MG63 (cell line): ENCODE measurements at places on chromosomes 1 and 21. TPM values are rescaled to one million over a fixed set of nuclear protein-coding genes. Genes with fewer than 3 reads are reported as not detected.
A peak's percentile ranks its signal among the peaks of the same experiment; 100 is the strongest.

GRCh38 chr1:215192306-215192705 lies 109.8 kb downstream of the KCNK2 start:
- DNase-seq: no peak

GRCh38 chr1:23202263-23202749 lies 15.0 kb downstream of the HTR1D start:
- DNase-seq: no peak

DNA sequence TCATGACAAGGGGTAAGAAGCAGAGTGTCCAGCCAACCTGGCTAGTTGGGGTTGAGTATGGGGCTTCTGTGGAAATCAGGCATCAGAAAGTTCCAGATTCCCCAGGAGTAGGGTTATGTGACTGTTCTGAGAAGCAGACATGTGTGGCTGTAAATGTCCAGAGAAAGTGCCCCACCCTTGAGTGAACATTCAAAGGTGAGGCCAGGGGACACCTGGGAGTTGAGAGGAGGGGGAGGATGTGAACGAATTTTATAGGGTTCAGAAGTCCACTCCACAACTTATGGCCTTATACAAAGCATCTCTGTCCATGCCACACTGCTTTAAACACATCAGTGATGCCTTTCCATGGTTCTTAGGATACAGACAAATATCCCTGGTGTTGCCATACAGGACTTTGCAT lies 133.3 kb downstream of the IGSF21 start:
- DNase-seq: no peak

- no peak for DNase-seq
Observed at GRCh38 chr21:40796464-40796863, 50.5 kb downstream of the DSCAM start.

DNA sequence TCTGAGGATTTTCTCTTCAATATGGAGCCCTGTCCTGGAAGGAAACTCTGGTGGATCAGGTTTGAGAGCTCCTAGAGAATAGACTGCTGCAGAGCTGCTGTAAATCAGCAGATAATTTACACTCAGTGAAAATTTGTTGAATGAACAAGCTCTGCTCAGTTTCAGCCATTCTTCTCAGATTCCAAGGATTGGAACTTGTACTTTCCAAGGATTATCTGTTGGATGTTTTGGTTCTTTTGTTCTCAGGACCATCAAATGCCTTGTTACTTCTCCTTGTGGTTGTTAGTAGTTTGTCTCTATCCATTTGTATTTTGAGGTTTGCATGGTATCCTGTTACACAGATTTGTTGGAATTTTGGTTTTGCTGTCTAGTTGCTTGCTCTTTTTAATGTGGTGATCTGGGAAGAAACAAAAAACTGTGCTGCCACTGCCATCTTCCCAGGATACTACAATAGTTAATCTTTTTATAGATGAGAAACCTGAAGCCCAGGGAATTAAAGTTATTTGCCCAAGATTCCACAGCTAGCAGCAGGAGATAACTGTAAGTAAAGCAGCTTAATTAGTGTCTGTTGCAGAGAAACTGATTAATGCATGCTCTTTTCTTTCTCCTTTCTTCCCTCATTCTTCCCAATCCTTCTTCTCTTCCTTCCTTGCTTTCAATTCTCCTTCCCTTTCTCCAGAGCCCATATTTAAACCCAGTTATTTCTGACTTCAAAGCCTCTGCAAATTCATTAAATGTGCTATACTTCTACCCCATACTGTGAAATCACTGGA lies 21.7 kb upstream of the KIFAP3 start:
- DNase-seq: no peak

DNA sequence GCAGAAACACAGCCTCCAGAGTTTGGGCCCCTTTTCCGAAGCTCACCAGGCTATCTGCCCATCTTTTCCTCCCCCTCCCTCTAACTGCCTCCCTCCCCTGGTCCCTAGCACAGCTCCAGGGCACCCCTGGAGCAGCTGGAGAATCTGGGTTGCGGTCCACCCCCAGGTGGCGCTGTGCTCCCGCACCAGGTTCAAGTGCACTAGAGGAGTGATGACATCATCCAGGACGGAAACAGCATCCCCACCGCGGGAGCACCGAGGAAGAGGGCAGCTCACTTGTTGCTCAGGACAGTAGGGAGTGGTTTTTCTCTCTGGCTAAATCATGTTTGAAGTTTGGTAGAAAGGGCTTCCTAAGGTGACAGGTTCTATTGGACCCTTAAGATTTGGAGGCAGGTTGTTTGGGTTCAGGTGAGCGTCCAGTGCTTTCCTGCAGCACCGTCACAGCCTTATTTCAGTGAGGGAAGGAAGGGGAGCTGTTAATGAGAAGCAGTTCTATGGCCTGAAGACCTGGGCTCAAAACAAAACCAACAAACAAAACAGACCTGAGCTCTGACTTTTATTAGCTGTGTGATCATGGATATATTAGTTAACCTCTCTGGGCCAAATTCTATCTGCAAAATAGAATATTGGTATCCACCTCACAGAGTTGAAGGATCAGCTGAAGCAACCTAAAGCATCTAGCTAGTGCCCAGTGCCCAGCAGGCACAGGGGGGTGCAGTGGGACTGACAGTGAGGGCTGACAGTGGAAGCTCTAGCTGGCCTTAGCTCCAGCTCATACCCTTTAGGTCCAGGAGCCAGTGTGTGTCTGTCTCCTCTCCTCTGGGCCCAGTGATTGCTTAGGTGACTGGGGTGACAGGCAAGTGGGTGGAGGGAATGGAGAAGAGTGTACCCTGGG lies 7.5 kb downstream of the SHISA4 start:
- peak; percentile 91 for DNase-seq

GRCh38 chr21:42833859-42834725 lies 45.2 kb downstream of the WDR4 start:
- DNase-seq: no peak

Gene LCE2C
- total RNA-seq: not detected in 2 replicates

Gene TCEANC2
- 3.0 and 3.7 TPM in 2 replicates for total RNA-seq

Gene ZNF697
- total RNA-seq: 0.22 and 0.23 TPM in 2 replicates

GRCh38 chr1:235327559-235328270 lies at the start of gene ARID4B:
ARID4B (minus strand) TSS chr1:235328179; CDS start chr1:235326919, 1,260 bp downstream.
- DNase-seq: no peak

- DNase-seq: no peak
Observed at GRCh38 chr1:178493301-178493741, 3.4 kb downstream of the CLEC20A start.

Gene LYST
- 7.0 and 7.8 TPM in 2 replicates for total RNA-seq

DNA sequence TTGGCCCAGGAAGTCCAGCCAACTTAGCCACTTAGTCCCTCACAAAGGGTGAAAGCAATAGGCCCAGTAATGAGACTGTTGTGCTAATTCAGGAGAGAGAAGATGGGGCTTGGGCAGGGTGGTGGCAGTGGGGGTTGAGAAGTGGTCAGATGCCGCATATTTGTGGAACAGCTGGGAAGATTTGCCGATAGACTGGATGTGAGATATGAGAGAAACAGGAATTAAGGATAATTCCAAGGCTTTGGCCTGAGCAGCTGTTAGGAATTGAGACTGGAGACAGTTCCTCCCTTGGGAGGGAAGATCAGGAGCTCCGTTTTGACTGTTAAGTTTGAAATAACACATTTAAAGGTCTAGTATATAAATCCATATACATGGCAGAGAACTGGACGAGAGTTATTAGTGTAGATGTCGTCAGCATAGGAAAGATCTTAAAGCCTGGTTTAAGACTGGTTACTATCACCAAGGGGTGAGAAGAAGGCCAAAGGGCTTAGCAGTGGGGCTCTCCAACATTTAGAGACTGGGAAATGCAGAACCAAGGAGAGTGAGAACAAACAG lies 323.7 kb upstream of the FAM78B start:
- no peak for DNase-seq

Gene WNT4
- not detected in 2 replicates for total RNA-seq

Gene HTR1D
- 0.20 TPM in 1 of 2 replicates, not detected in the other for total RNA-seq

DNA sequence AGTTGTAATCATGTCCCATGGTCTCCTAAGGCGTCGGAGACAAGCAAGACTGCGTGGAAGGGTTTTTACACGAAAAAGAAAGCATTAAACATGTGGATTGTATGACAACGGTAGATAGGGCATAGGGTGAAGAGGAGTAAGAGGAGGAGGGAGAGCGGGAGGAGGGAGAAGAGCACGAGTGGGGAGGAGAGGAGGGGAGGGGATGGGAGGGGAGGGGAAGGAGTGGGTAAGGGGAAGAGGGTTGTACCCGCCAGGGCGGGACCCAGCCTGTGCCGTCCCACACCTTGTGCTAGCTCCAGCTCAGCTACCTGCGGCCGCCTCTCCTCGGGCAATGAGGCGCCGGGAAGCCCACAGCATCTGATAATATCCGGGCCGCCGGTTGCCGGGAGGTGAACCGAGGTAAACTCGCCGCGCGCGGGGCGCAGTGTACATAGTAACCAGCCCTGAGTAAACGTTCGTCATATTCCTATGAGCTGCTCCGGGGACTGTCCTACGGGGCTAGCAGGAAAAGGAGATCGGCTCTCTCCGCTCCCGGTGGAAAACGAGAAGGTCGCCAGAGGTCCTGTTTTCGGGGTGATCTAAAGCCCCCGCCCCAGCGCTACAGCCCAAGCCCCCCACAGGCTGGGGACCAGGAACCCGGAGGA lies 449 bp upstream of the RCAN3 start:
- DNase-seq: peak; percentile 63

DNA sequence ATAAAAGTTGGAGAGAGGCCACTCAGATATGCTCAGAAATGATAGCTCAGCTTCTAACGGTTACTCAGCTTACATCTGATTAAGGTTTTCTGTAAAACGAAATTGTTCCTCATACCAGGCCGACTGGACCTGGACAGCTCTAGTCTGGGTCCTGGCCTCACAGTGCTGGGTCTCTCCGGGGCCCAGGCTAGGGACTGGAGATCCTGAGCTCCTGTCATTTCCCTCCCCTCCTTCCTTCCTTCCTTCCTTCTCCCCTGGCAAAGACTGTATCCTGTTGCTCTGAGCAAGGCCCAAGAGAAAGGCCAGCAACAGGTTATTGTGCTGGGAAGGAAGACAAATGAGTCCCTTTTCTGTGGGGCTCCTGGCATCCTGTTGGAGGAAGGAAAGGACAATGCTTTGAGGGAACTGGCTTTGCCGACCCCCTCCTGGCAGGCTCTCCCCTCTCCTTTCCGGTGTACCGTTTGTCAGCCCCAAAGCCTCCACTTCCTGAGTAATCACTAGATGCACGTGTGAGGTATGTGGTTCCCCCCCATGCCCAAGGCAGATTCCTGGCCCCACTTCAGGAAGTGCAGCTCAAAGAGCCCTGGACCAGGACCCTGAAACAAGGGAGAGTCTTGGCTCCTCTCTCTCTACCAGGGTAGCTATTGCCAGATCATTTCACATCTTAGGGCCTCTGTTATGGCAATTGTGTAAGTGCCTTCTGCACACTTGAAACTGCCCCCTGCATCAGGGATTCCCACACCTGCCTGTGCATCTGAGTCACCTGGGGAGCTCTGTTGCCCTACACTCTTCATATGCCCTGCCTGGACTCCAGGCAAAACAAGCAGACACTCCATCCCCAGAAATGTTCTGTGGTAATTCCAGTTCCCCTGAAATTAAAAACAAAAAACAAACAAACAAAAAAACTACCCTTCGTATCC lies 212.7 kb upstream of the FGGY start:
- peak; percentile 69 for DNase-seq

Gene AQP10
- total RNA-seq: not detected in 2 replicates

DNA sequence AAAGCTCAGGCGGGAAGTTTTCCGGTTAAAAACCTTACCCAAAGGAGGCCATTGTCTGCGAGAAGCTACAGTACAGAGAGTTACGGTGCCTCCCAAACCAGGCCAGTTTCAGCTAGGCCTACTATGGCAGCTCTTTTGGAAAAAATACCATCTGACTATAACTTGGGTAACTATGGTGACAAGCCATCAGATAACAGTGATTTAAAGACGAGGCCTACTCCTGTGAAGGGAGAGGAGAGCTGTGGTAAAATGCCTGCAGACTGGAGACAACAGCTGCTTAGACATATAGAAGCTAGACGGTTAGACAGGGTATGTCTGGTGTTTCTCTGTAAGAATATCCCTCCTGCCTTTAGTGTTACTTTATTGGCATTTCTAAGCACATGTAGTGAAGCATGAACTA lies 165.9 kb downstream of the LRRC40 start:
- DNase-seq: no peak

- no peak for DNase-seq
Observed at GRCh38 chr1:31772669-31773248, 8.6 kb upstream of the ADGRB2 start.

Gene ANKRD35
- not detected in 2 replicates for total RNA-seq

DNA sequence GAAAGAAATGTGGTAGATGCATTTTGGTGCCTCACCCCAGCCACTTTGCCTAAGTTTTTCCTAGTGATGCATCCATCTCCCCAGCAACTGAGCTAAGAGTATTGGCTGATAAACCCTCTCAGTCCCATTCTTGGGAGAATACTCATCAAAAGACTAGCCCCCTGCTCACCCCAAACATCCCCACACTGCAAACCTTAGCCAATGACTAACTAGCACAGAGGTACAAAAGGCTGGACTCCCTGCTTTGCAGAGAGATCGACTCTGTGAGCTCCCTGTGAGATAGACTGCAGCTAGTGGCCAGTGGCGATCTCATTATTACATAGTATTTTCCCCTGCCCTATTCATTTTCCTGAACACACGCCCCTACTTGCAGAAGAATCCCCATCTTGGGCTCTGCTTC lies 155.3 kb downstream of the HHIPL2 start:
- DNase-seq: no peak

DNA sequence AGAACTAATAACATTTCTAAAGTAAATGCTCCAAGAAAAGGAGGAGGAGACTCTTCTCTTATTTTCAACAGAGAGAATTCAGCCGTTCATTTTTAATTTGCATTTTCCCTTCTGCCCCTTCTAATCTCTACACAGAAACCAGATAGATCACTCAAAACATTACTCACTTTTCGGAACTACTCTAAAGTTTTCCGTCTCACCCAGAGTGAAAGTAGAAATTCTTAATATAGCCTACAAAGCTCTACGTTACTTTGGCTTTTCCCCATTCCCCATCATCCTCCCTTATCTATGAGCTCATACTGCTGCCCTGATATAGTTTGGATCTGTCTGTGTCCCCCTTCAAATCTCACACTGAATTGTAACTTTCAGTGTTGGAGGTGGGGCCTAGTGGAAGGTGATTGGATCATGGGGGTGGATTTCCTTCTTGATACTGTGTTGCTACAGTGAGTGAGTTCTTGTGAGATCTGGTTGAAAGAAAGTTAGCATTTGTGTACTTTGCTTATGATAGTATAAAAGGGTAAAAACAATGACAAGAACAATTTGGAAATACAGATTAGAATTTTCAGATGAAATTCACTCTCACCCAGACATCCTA lies 188.2 kb downstream of the AMY1C start:
- DNase-seq: no peak

DNA sequence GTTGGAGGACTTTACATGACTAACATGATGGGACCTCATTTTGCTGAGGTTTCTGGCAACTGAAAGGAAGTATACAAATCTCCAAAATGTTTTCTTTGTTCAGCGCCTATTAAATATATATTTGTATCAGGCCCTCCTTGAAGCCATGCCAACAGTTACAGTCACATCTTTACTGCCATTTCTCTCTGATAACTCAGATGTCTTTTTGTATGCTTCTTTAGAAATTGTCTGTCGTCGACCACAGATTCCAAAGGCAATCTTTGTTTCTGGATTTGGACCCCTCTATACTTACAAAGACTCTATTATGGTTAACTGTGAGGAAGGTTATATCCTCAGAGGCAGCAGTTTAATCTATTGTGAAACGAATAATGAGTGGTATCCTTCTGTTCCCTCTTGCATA lies 69.4 kb downstream of the C4BPA start:
- DNase-seq: no peak

- no peak for DNase-seq
Observed at GRCh38 chr1:6328696-6329095, 64.9 kb downstream of the ACOT7 start.
